NCI-H345 (cell line): ENCODE measurements at places on chromosomes 11 and 22.

- no peak for DNase-seq
Observed at GRCh38 chr11:10699072-10699471, 5.5 kb upstream of the IRAG1 start.

- no peak for DNase-seq
Observed at GRCh38 chr11:78341841-78342240, 75.8 kb downstream of the GAB2 start.

DNA sequence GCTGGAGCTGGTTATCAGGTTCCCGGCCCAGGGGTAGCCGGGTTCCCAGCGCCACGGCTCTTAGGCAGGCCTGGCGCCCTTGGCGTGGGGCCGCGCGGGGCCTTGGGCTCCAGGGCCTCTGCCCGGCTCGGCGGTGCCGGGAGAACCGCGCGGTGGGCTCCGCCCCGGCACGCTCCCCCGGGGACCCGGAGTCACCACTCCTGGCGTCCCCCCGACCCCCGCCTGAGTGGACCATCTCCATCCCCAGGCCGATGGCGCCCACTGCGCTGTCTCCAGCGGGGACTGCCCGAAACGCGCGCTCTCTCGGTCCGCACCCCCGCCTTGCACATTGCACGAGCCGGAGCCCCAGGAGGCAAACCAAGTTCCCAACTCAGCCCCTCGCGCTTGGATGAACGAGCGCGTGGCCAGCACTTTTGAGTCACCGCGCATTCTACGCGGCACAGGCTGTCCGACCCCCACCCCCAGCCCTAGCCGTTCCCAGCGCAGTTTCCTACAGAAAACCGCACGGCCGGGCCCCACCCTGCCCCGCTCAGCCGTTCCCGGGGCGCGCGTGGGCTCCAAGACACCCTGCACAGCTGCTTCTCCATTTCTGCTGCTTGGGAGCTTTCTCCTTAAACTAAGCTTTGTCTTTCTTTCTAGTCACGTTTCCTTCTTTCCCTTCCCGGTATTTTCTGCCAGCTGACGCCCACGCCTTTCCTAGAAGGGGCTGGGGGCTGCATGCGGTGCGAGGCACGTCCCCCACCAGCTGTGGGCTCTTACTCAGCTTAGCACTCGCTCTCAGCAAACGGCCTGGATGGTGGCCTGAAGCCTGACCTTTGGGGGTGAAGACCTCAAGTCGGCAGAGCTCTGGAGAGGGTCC, 650 bp upstream of the CHID1 start:
- DNase-seq, result peak; percentile 45

- no peak for DNase-seq
Observed at GRCh38 chr11:59782080-59782479, 26.9 kb downstream of the STX3 start.

DNA sequence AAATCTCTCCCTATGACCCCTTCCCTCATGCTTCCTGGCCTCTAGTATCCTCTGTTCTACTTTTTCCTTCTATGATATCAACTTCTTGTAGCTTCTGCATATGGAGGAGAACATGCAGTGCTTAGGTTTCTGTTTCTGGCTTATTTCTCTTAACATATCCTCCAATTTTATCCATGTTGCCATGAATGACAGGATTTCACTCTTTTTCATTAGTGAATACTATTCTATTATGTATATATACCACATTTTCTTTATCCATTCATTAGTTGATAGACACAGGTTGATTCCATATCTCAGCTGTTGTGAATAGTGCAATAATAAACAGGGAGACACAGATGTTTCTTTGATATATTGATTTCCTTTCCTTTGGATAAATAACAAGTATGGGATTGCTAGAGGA, 123.3 kb upstream of the SESN3 start:
- no peak for DNase-seq

GRCh38 chr11:47144541-47144940, 32.1 kb downstream of the ARFGAP2 start:
- DNase-seq, result no peak

GRCh38 chr11:35237860-35238715, 99.1 kb downstream of the CD44 start:
- peak; percentile 45 for DNase-seq

- DNase-seq, result no peak
Observed at GRCh38 chr11:19013181-19013857, 47.2 kb downstream of the MRGPRX2 start.

- no peak for DNase-seq
Observed at GRCh38 chr11:35359321-35360054, 59.9 kb downstream of the SLC1A2 start.

DNA sequence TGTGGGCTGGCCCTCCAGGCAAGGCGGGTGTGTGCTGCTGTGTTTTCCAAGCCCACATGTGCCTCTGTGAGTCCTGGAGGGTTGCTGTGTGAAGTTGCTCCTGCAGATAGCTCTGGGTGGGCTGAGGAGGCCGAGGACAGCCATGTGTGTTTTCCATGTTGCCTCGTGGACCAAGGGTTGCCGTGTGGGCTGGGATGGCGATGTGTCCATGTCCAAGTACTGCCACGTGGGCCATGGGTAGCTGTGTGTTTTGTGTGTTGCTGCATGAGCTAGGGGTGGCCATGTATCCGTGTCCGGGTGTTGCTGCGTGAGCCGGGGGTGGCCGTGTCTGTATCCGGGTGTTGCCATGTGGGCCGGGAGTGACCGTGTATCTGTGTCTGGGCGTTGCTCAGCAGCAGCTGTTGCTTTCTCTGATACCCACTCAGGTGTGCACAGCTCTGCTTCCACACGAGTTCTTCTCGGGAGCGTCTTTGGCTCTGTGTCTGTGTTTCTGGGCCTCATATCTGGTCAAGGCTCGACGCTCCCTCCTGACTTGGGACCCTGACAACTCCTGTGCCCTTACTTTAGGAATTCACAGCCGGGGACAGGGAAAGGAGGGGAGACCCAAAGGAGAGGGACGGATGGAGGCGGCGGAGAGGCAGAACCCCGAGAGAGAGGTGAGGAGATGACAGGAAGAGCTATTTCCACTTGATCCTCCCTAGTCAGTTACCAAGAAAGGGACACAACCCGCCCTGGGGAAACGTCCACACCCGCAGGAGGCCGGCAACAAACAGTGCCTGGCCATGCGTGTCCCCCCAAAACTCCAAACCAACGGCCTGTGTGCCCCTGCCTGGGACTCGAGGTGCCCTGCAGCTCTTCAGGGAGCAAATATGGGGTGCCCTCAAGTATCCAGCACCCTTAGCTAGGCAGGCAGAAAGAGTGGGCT, 83.1 kb downstream of the PHF21B start:
- DNase-seq, result no peak

GRCh38 chr11:91244912-91245311, 979.7 kb upstream of the FAT3 start:
- DNase-seq, result no peak

DNA sequence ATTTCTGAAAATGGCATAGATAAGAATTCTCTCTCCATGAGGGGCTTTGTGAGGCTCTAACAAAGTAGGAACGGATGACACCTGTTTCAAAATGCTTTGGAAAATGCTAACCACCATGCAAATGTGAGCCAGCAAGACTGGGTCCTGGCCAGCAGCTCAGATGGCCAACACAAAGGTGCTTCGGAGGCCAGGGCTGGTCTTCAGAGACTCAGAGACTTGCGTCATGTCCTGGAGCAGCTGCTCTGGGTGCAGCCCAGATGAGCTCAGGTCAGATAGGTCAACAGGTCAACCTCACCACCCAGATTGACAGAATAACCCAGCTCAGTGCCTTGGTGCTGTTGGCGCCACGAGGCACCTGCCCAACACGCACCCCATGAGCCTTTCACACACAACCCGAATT, 12.0 kb upstream of the TMEM121B start:
- no peak for DNase-seq

DNA sequence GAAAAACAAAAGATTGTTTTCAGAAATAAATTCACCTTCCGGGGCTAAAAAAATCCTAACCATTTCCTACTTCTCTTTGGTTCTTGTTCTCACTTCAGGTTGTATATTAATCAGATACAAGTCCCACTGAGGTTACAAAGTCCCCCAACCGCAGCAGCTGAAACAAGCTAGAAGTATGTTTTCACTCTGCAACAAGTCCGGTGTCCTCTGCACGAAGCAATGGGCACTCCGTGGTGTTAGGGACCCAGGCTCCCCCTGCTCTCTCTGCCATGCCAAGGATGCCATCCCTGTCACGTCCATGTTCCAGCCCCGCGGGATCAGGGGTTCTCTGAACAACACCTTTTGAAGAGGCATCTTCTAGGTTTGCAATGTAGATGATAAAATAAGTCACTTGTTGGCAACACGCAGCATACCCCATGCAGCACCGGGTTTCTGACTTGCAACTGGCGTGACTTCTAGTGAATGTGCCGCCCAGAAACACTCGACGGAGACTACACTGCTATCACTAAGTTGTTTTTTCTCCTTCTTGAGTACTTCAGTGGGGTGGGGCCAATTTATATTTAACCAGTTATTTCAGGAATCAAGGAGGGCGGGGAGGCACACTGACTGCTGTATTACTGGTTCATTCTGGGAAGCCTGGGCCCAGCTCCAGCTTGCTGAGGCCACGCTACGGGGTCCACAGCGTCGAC, 25.4 kb upstream of the GSTP1 start:
- DNase-seq, result no peak

GRCh38 chr11:61913699-61914395, 3.5 kb downstream of the RAB3IL1 start:
- DNase-seq, result no peak

DNA sequence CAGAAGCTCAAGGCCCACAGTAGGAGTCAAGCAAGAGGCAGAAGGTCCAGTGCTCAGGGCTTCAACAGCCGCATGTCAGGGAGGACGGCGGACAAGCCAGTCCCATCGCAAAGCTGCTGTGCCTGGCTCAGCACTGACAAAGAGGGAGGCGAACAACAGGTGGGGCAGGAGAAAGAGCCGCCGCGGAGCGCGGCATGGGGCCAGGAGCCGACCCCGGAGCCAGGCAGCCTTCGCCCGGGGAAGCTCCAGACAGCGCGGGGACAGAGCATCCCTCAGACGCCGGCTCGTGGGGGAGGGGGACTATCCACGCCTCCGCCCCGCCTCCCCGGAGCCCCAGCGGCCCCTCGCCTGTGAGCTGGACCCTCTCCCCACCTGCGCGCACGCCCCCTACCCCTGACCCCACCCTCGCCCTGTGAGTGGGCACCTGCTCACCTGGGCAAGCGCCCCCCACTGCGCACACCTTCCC, 369 bp downstream of the DHCR7 start:
- DNase-seq, result peak; percentile 55

DNA sequence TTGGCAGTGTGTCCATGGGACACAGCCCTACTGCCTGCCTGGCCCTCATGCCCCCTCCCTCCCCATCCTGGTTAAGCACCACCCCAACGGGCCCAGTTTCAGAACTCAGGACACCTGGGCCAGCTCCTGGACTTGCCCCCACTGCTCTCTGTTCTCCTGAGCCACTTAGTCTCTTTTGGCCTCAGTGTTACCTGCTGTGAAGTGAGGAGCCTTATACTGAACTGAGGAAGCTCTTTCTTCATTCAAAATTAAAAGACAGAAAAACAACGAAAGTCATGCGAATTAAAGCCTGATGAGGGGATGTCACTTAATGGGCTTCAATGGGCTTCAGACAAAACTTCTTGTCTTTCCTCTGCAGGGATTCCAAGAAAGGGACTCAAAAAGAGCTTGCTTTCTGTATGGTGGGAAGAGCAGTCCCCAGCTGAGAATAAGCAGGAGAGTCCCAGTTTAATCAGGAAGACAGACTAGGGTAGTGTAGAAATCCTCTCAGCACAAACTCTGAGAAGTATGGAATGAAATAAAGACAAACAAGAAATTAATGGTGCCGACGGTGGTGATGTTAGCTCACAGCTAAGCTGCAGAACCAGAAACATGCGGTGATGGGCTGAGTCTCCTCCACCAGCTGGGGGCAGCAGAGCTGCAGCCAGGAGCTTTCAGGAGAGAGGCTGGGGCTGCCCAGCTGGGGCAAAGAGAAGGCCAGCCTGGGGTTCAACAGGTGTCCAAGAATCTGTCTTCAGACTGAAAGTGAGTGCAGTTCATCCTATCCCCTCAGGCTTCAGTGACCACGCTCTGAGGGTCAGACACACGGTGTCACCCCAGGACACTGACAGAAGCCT, 101.0 kb downstream of the GGTLC2 start:
- DNase-seq, result no peak

DNA sequence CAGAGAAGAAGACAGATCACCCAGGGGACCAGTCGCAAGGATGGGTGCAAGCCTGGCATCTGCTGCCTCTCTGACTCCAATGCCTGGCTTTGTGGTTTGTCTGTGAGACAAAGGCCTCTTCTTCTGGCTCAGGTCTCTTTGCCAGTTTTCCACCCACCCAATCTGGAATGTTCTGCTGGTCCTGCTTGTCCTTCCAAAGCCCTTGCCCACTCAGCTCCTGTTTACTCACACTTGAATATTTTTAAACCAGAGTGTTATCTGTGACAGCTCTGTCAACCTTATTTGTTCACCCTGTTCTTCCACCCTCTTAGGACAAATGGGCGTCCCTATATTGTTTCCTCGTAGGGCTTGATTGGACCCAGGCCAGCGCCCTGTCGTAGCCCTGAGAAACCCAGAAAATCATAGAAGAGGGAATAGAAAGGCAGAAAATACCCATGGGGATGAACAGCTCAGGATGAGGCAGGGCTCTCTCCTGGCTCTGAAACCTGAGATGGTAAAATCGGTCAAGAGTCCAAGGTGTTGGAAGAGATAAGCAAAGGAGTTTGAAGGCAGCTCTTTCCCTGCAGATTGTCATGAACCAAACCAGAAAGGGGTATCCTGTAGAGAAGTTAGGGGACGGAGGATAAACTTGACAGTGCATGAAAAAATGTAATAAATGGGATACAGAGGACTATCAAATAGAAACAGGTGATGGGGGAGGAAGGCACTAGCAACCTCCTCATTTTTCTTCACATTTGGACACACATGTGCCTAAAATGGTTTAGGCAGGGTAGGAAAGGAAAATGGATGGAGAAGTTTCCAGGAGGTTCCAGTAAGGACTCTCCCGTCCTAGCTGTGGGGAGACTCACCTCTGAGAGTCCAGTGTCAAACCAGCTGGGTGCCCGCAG, 651 bp downstream of the CRYAB start:
- DNase-seq, result no peak

GRCh38 chr11:125777309-125777708, 1.3 kb downstream of the PATE2 start:
- DNase-seq, result no peak

DNA sequence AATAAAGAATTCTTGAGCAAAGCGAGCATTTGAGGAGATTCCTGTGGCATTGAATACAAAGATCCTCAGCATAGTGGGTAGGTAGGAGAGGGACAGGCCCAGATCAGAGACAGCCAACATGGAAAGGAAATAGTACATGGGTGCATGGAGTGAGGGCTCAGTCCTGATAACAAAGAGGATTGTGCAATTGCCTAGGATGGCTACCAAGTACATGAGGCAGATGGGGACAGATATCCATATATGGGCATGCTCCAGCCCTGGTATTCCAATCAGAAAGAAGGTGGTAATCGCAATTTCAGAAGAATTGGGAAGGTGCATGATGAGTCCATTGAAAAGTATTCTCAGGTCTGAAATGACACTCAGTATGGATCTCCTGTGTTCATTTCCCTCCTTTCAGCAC, 8.6 kb downstream of the OR51T1 start:
- no peak for DNase-seq

GRCh38 chr11:27735281-27735680, 35.0 kb upstream of the BDNF start:
- DNase-seq, result no peak

DNA sequence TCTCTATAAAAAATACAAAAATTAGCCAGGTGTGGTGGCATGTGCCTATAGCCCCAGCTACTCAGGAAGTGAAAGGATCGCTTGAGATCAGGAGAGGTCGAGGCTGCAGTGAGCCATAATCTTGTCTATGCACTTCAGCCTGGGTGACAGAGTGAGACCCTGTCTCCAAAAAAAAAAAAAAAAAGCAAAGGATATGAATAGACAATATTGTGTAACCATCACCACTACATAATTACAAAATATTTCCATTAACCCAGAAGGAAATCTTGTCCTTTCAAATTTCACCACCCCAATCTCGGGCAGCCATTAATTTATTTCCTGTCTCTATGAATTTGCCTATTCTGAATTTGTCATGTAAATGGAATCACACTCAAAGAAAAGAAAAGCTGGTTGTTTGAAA, 21.2 kb downstream of the RSF1 start:
- DNase-seq, result no peak
